ENCODE measurements at places on chromosomes 1 and 21. TPM values are rescaled to one million over a fixed set of nuclear protein-coding genes. Genes with fewer than 3 reads are reported as not detected.

The OR2G6 gene
- total RNA-seq, result not detected

The ANGPTL1 gene
- total RNA-seq, result 25.3 TPM

DNA sequence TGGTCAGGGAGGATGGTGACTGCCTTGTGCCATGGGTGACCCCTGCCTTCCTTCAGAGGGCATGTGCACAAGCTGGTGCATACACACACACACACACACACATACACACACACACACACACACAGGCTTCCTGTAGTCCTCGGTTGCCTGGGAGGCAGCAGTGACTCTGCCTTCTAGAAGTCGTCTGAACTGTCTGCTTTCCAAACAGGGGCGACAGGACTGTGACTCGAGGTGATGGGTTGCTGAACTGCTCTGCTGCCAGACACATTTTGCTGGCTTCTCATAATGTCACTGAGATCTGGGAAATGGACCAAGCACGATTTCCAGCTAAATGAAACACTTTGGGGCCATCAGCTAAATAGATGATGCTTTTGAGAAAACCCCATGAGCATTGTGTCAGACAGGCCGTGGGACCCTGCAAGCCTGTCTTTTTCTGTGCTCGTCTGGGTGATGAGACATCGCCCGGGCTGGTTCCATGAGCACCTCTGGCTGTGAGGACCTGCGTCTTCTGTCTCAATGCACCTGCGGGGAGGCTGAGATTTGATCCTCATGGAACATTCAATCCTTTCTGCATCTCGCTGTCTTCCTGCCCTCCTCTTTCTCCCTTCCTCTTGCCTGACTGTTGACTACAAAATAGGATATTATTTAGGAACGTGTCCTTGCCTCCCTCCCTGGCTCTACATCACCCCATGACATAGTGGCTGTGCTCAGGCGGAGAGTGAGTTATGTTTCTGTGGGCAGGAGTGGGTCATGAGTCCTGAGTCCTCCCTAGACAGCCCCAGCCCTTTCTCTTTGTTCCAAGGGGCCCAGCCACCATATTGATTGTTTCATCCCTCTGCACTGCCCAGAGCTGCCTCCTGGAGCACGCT lies 436.8 kb downstream of the CAMTA1 start:
- no peak overlapping the region for H3K27ac ChIP-seq
- no peak overlapping the region for H3K4me3 ChIP-seq
- no peak for DNase-seq

GRCh38 chr1:179828554-179829110 lies 49.0 kb downstream of the TOR1AIP2 start:
- H3K27me3 ChIP-seq, result no peaks in the 10 kb centered on the region
- no peaks in the 10 kb centered on the region for H3K4me1 ChIP-seq
- H3K36me3 ChIP-seq, result no peaks in the 10 kb centered on the region
- no peak for DNase-seq

The PIGR gene
- 0.42 TPM for total RNA-seq

The NPL gene
- 2.9 TPM for total RNA-seq

DNA sequence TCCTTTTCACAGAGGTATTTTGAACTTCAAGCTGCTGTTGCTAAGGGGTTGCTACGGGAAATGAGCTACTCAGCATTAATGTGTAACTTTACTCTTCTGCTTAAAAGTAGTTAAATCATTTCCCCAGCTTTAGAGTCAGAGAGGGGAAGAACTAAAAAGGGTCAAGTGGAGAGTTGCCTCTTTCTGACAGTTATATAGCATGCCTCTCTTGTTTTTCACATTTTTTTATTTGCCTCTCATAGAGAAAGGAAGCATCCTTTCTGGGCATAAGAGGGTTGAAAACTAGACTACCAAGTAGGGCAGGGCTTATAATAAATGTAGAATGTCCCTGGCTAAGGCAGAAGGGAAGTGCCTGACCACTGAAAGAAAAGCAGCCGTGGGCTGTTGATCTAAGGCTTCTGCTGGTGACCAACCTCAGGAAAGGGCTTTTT lies 10.1 kb upstream of the ELAVL4 start:
- H3K36me3 ChIP-seq, result no peaks in the 10 kb centered on the region
- H3K27ac ChIP-seq, result no peak overlapping the region
- H3K27me3 ChIP-seq, result no peaks in the 10 kb centered on the region
- H3K4me1 ChIP-seq, result no peaks in the 10 kb centered on the region

GRCh38 chr1:24329797-24330543 lies 10.8 kb downstream of the GRHL3 start:
- no peak for DNase-seq
- H3K27ac ChIP-seq, result no peak overlapping the region
- H3K4me1 ChIP-seq, result no peaks in the 10 kb centered on the region
- no peaks in the 10 kb centered on the region for H3K27me3 ChIP-seq
- H3K4me3 ChIP-seq, result no peak overlapping the region

DNA sequence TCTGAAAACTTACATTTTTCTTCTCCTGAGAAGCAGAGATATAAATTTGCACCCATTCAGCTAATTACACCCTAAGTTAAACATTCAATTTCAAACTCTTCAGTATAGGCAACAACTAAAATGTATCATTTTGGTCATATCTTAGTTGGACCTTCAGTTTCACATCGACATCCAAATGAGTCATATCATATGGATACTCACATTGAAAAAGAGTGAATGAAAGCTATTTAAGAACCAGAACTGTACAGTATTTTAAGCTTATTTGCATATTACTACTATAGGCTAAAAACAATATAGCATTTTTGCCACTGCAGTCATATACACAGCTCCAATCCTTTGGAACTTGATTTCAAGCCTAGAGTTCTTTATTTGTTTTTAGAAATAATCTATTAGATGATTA lies 33.6 kb downstream of the USP25 start:
- H3K27ac ChIP-seq, result peak overlapping the region; percentile 72
- H3K4me3 ChIP-seq, result no peak overlapping the region
- no peaks in the 10 kb centered on the region for H3K27me3 ChIP-seq
- H3K36me3 ChIP-seq, result no peaks in the 10 kb centered on the region
- no peak for DNase-seq

The OR2T33 gene
- total RNA-seq, result not detected

DNA sequence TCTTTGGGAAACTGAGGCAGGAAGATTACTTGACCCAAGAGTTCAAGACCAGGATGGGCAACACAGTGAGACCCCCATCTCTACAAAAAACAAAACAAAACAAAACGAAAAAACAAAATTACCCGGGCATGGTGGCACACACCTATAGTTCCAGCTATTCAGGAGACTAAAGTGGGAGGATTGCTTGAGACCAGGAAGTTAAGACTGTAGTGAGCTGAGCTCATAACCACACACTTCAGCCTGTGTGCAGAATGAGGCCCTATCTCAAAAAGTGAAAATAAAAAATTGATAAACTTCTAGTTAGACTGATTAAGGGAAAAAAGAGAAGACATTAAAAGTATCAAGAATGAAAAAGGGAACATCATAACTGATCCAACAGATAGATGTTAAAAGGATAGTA lies 154.0 kb downstream of the RHOU start:
- H3K27ac ChIP-seq, result no peak overlapping the region
- no peak overlapping the region for H3K4me3 ChIP-seq
- no peaks in the 10 kb centered on the region for H3K4me1 ChIP-seq
- H3K36me3 ChIP-seq, result no peaks in the 10 kb centered on the region
- DNase-seq, result no peak

DNA sequence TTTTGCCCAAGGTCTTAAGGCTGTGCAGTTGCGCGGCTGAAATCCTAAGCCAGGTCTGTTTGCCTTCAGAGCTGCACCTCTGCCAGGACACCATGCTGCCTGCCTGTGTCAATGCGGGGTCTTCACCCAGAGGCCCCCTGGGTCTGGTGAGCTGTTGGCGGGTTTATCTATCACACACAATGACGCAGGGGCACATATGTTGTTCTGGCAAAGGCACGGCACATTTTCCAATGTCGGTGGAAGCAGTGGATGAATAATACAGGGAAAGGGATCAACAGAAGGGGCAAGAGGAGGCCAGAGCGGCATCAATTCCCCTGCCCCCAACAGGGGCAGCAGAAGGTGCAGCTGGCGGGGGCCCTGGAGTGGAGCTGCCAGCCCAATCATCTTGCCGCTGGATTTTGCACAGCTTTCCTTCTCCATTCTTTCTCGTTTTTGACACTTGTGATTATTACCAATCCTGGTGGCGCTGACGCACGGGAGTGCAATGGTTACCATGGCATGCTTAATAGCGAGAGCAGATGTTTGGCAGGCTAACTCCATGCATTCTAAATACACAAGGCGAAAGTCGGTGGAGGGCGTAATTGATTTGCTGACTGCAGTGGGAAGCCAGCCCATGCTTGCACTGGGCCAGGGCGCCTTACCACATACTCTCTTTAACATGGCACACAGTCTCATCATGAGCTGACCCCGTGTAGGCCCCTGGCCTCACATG lies 45.8 kb upstream of the CYP2J2 start:
- H3K27me3 ChIP-seq, result no peaks in the 10 kb centered on the region
- no peak for DNase-seq
- H3K4me1 ChIP-seq, result no peaks in the 10 kb centered on the region
- H3K27ac ChIP-seq, result no peak overlapping the region
- H3K4me3 ChIP-seq, result no peak overlapping the region

DNA sequence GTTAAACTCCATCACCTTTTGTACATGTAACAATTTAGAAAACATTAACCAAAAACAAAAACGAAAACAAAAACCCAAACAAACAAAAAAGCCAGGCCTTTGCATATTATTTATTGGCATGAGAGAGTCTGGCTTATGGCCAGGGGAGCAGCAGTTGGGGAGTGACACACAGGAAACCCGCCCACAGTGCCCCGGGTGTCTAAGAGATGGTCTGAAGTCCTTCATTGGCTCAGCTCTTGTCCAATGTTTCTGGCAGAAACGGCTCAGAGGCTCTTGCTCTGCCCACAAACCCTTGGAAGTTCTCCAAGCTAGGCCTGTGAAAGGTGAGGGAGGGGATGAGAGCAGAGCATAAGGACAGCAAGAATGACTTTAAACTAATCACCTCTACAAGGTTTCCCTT lies 131.5 kb downstream of the CNIH3 start:
- no peaks in the 10 kb centered on the region for H3K27me3 ChIP-seq
- H3K4me1 ChIP-seq, result peaks cover 13% of the 10 kb centered on the region
- H3K27ac ChIP-seq, result no peak overlapping the region
- H3K4me3 ChIP-seq, result no peak overlapping the region
- no peaks in the 10 kb centered on the region for H3K36me3 ChIP-seq
- no peak for DNase-seq

- no peaks in the 10 kb centered on the region for H3K36me3 ChIP-seq
- DNase-seq, result no peak
- H3K27ac ChIP-seq, result no peak overlapping the region
- no peak overlapping the region for H3K4me3 ChIP-seq
- no peaks in the 10 kb centered on the region for H3K27me3 ChIP-seq
- H3K4me1 ChIP-seq, result no peaks in the 10 kb centered on the region
Measured at GRCh38 chr1:211082824-211083223, 51.1 kb downstream of the KCNH1 start.

Measured in psoas muscle (tissue), 8 donors.